Epithelial cell of esophagus (primary cell): ENCODE measurements at places on chromosomes 11 and 22.

GRCh38 chr11:35116245-35116644 is 22.7 kb upstream of the CD44 start:
- peak; percentile 80 for DNase-seq

GRCh38 chr11:99952816-99953215 is 734.3 kb upstream of the ARHGAP42 start:
- DNase-seq: peak; percentile 83

DNA sequence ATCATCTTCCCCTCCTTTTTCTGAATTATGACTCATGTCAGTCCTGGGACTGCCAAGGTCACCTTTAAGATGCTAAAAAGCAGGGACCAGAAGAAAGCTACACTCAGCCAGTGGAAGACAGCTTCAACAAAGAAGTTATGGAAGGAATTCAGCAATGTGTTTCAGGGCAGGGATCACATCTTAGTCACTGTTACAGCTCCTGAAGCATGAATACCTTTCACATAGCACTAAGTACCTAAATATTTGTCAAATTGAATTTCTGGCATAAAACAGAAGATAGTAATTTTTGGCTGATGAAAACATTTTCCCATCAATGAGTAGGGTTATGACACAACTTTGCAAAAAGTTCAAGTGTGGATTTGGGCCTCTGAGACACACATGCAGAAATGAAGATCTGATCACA is 5.2 kb downstream of the DDB1 start:
- no peak for DNase-seq

- peak; percentile 58 for DNase-seq
These were observed 33.3 kb upstream of the NNMT start for GRCh38 chr11:114262681-114263512.

DNA sequence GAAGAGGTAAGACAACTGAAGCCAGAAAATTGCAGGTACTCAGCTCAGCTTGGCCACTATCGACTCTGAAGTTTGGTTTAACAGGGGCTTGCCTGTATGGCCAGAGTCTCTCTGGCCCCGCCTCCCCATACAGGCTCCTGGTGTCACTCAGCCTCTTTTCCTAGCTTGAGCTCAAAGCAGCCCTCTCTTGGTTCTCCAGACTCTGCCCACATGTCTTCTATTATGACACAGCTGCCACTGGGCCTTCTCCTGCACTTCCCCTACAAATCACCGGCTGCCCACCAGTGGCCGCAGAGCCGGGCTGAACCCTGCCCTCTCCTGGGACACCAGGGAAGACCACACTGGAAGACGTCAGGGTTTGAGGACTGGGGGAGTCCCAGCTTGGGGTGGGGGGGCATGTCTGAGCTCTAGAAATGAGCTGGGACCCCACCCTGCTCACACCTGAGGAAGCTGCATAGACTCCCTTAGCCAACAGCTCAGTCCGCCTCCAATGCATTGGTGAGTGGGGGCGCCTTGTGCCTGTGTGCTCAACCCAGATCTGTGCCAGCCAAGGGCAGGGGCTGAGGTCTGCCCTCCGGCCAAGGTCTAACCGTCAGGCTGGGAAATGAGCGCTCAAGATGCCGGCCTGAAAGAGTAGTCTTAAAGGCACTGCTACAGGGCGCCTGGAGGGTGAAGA is 94.4 kb upstream of the LMO1 start:
- DNase-seq: no peak

- DNase-seq: no peak
These were observed 25.2 kb upstream of the LRRC32 start for GRCh38 chr11:76695771-76696170.

DNA sequence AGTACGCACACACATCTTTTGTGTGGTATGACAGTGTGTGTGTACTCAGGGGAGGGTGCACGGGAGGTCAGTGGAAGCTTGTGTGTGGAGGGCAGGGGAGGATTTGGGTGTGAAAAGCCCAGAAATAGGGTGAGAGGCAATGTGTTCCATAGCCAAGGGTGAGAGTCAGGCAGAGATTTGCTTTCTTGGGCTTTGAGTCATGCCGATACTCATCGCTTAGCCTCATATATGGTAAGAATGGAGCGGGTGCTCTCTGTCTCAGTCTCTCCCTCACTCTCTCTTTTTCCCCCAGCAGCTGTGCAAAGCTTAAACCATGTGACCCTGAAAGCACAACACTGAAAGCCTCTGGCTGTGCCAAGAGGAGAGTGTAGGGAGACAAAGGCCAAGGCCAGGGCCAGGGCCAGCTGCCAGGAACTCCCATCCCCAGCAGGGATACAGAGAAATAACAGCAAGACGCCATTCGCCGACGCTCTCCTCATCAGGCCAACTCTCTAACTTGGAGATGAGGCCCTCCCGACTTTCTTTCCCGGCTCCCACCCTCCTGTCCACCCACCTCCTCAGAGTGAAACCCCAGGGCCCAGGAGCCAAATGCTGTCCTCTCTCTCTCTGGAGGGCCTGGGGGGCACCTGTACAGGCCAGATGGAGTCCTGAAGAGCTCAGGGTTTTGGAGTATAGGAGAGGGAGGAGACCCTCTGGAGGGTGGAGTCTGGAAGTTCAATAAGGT is 20.3 kb upstream of the MICAL3 start:
- no peak for DNase-seq

GRCh38 chr11:66007201-66007634 is 4.6 kb upstream of the CST6 start:
- DNase-seq: no peak

DNA sequence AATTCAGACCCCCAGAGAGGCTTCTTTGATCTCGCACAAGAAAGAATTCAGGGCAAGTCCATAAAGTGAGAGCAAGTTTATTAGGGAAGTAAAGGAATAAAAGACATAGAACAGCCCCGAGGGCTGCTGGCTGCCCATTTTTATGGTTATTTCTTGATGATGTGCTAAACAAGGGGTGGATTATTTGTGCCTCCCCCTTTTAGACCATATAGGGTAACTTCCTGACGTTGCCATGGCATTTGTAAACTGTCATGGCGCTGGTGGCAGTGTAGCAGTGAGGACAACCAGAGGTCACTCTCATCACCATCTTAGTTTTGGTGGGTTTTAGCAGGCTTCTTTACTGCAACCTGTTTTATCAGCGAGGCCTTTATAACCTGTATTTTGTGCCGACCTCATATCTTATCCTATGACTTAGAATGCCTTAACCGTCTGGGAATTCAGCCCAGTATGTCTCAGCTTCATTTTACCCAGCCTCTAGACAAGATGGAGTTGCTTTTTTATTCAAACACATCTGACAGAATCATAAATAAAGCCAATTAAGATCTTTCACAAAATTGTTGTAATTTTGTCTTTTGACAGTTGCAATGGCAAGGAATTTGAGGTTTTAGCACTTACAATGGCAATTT is 7.6 kb downstream of the DDIAS start:
- no peak for DNase-seq

DNA sequence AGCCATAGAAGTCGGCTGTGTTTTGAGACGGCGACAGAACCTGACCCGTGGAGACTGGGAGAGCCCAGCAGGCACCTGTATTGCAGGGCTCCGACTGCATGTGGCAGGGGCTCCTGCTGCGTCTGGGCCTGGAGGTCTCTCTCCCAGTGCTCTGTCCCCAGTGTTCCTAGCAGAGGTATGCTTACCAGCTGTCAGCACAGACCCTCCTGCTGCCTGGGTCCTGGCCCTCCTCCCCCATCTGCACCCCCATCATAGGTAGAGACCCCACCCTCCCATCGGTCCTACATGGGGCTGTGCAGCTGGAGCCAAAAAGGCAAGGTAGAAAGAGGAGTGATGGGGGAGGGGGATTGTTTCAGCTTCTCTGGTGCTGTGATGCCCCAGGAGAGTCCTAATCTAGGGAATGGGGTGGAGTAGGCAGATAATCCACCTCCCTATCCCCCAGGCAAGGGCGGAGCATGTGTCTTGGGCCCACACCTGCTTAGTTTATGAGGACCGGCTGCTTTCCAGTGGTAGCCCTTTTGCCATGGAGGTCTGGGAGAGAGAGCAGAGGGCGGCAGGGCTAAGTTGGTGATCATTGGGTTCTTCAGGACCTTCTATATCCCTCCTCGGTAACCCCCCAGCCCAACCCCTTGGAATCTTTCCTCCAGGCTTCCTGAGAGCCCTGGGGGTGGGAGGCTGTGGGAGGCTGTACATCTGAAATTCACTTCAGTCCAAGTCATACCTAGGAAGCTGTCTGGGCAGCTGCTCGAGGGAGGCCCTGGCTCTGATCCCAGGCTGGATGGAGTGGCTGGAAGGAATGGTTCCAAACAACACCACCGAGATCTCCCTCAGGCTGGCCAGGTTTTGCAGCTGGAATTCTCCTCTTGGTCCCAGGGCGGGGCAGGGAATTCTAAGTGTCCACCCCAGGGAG is 5.3 kb downstream of the SLC7A4 start:
- DNase-seq: peak; percentile 76

DNA sequence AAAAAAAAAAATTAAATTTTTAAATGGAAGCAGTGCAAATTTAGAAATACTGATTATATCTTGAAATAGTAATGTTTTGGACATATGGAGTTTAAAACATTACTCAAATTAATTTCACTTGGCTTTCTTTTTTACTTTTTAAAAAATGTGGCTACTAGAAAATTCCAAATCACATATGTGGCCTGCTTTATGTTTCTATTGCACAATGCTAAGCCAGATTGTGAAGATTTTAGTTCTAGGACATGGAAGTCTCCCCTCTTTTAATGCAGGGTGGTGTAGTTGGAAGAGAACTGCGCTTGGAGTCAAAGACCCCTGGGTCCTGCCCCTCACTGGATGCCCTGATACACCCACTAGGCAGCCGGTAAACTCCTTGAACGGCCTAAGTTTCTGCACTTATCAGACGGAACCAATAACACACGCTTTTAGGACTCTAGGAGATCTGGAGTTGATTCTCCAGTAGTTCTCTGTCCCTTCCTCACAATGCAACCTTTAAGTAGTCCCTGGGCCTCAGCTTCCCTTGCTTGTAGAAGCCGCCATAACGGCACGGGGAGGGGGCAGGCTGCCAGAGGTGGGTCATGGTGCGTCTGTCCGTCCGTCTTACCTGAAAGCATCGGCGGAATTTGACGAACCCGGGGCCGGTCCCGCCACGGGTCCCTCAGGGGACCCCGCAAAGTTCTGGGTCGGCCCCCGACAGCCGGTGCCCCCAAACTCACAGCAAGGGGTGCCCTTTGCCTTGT is 505 bp downstream of the FAM227A start:
- no peak for DNase-seq

DNA sequence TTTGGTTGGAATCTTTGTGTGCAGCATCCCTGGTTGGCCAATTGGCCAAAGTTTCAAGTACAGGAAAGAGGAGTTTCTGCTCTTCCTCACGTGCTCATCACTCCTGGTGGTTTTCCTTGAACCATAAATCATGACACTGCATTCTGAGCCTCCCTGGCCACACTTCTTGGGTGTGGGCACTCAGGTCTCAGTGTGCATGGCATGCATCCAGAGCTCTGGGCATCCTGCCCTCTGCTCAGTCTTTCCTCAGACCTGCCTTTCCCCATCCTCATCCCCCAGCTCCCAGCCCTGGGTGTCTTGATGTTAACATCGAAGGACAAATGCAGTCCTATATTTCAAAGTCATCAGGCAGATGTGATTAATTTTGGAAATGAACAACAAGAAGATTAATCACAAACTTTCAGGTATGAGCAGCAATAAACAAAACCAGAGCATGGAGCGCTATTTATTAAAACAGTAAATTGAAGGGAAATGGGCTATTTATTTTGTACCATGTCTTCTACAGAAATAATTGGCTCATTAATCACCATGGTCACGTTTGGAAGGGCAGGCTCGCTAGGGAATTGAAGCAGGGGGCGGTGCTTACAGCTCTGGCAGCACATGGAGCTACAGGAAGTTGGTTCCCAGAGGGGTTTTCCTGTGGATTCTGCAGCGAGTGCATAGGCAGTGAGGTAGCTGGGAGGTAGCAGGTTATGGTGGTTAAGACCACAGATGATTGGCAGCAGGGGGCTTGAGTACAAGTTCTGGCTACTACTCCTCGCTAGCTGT is 89.6 kb downstream of the CSNK2A3 start:
- peak; percentile 41 for DNase-seq

GRCh38 chr11:68581439-68581838 is 102.9 kb upstream of the GAL start:
- DNase-seq: no peak

- peak; percentile 29 for DNase-seq
These were observed 173.3 kb downstream of the TBC1D22A start for GRCh38 chr22:46935506-46936377.

DNA sequence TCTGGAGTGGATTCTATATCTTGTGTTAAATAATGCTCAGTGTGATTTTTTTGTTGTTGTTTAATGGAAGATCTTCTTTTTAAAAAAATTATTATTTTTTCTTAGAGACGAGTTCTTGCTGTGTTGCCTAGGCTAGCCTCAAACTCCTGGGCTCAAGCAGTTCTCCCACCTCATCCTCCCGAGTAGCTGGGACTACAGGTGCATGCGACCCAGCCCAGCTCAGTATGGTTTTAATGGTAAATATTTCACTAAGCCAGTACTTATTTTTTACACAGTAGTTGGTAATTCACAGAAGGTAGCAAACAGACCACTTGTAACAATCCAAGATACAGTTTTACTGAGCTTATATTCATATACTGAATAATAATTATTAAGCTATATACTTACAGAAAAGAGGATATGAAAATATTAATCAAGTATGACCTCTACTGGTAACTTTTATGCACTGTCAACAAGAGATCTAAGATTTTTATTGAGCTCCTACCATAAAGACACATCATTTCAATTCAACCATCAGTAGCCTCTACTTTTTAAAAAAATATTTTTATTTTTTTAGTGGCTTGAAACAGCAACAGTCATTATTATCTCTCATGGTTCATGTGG is 6.1 kb upstream of the CD59 start:
- DNase-seq: peak; percentile 48

GRCh38 chr11:41308286-41308685 is 151.2 kb downstream of the LRRC4C start:
- no peak for DNase-seq

GRCh38 chr11:62601122-62601371 is 618 bp downstream of the MTA2 start:
- peak; percentile 26 for DNase-seq

DNA sequence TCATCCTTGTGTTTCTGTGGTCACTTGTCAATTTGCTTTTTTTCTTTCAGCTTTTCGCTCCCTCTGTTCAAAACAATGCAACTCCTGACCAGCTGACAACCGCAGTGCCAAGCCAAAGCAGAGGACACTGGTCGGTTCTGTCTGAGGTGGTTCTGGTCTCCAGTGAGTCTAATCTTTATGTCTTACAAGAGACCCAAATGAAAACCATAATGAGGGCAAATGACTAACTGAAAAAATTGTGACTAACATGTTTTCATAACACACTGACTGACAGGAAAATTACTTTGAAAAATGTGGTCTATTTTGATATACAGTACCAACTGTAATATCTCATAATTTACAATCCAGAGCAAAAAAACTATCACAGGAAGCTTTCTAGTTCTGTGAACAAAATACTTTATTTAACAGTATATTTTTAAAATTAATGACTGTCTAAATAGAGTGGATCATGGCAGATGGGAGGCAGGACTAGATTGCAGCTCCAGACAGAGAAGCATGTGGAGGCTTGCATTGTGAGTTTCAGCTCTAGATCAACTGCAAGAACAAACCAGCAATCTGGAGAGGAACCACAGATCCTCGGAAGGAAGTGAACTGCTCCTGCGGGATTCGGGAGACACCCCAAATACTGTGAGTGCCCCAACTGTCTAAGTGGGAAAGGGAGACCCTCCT is 311.8 kb downstream of the SBF2 start:
- DNase-seq: peak; percentile 84

GRCh38 chr11:15192005-15192556 is 77.4 kb downstream of the INSC start:
- no peak for DNase-seq
